CD4-positive, CD25-positive, alpha-beta regulatory T cell (primary cell): ENCODE measurements at places on chromosomes 2 and 18.

GRCh38 chr2:39718483-39718882, 52.8 kb downstream of the TMEM178A start:
- peaks cover 2% of the 10 kb centered on the region for H3K27me3 ChIP-seq
- DNase-seq: no peak
- H3K36me3 ChIP-seq: no peaks in the 10 kb centered on the region
- no peak overlapping the region for H3K4me3 ChIP-seq

- H3K36me3 ChIP-seq: no peaks in the 10 kb centered on the region
- H3K4me3 ChIP-seq: no peak overlapping the region
- peaks cover 7% of the 10 kb centered on the region for H3K4me1 ChIP-seq
- no peaks in the 10 kb centered on the region for H3K27me3 ChIP-seq
- DNase-seq: no peak
These were observed 26.9 kb downstream of the ANO7 start for GRCh38 chr2:241215421-241215820.

GRCh38 chr2:177284531-177284930, 20.0 kb upstream of the NFE2L2 start:
- H3K27ac ChIP-seq: no peak overlapping the region
- no peak for DNase-seq
- no peak overlapping the region for H3K4me3 ChIP-seq
- no peaks in the 10 kb centered on the region for H3K36me3 ChIP-seq

- no peak overlapping the region for H3K4me3 ChIP-seq
- H3K36me3 ChIP-seq: no peaks in the 10 kb centered on the region
- H3K4me1 ChIP-seq: no peaks in the 10 kb centered on the region
- DNase-seq: no peak
- no peak overlapping the region for H3K27ac ChIP-seq
- peaks cover 4% of the 10 kb centered on the region for H3K27me3 ChIP-seq
These were observed 35.1 kb downstream of the EVA1A start for GRCh38 chr2:75525434-75526310.

GRCh38 chr2:113111823-113112287, 15.5 kb upstream of the IL1RN start:
- no peaks in the 10 kb centered on the region for H3K27me3 ChIP-seq
- H3K36me3 ChIP-seq: no peaks in the 10 kb centered on the region
- DNase-seq: no peak
- H3K27ac ChIP-seq: no peak overlapping the region

DNA sequence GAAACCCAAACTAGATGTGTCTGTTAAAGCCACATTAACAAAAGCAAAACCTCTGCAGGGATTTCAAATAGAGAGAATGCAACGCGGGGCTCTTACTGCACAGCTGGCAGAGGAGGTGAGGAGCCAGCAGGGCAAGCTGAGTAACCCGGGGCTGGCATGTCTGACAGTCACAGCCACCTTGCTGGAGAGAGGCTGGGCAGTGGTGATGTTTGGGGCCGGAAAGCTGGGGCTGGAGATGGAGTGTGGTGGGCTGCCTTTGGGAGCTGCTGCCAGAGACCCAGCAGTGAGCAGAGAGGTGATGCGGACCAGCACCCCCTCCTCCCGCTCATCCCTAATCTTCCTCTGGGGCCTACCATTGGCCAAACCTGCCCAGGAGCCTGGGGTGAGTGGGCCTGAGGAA, 204.5 kb upstream of the ARL4C start:
- no peaks in the 10 kb centered on the region for H3K27me3 ChIP-seq
- H3K4me1 ChIP-seq: no peaks in the 10 kb centered on the region
- H3K36me3 ChIP-seq: no peaks in the 10 kb centered on the region
- no peak for DNase-seq
- no peak overlapping the region for H3K27ac ChIP-seq
- no peak overlapping the region for H3K4me3 ChIP-seq

DNA sequence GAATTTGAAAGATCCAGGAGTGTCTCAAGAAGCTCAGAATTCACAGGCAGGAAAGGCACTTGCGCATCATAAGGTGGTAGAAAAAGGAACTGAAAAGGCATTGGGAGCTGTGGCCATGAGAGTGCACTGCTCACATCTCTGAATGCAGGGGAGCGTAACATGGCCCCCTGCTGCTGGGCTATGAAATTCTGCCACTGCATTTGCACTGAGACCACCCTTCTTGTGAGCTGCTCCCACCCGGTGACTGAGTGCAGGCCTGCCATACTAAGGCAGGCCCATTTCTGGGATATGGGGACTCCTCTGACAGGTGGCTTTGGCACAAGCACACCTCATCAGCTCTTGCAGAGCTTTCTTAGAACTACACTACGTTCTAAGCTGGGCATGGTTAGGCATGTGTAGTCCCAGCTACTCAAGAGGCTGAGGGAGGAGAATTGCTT, 25.3 kb upstream of the STARD7 start:
- no peak for DNase-seq
- H3K4me1 ChIP-seq: no peaks in the 10 kb centered on the region
- no peak overlapping the region for H3K27ac ChIP-seq
- H3K27me3 ChIP-seq: no peaks in the 10 kb centered on the region
- H3K36me3 ChIP-seq: no peaks in the 10 kb centered on the region

GRCh38 chr18:7322817-7323485, 92.1 kb downstream of the LRRC30 start:
- DNase-seq: no peak
- no peaks in the 10 kb centered on the region for H3K27me3 ChIP-seq
- no peak overlapping the region for H3K27ac ChIP-seq
- no peaks in the 10 kb centered on the region for H3K4me1 ChIP-seq

- no peak overlapping the region for H3K4me3 ChIP-seq
- no peaks in the 10 kb centered on the region for H3K4me1 ChIP-seq
- H3K36me3 ChIP-seq: no peaks in the 10 kb centered on the region
- DNase-seq: no peak
These were observed 338.0 kb downstream of the TNS1 start for GRCh38 chr2:217664761-217665160.
